Urinary bladder (tissue), 4 donors: ENCODE measurements at places on chromosomes 11 and 22.

DNA sequence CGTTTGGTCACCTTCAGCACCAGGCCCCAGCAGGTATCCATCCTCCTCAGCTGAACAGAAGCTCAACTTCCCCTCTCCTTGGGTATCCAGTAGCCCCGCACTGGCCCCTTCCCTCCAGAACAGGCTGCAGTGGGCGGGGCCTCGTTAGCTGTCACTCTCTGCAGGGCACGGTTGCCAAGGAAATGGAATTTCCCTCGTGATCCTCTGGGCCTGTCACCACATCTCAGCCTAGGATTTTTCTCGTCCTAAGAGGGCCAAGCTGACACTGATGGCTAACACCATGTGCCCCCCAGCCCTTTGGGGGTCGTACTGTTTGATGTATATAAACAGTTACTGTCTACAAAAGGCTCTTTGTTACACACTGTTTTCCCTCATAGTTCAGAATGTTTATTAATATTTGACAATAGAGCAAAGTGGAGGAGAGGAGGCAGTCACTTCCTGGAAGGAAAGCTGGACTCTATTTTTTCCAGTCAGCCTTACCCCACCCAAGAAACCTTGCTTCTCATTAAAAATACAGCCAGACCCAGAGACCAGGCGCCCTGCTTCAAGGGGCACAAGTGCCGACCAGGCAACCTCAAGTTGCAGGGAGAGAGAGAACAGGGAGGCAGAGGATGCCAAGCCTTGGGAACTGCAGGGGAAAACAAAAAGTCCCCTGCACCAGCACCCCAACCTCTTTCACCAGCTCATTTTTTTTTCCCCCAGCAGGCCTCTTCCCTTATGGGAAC lies 44.5 kb downstream of the FEZ1 start:
- no peak for DNase-seq

DNA sequence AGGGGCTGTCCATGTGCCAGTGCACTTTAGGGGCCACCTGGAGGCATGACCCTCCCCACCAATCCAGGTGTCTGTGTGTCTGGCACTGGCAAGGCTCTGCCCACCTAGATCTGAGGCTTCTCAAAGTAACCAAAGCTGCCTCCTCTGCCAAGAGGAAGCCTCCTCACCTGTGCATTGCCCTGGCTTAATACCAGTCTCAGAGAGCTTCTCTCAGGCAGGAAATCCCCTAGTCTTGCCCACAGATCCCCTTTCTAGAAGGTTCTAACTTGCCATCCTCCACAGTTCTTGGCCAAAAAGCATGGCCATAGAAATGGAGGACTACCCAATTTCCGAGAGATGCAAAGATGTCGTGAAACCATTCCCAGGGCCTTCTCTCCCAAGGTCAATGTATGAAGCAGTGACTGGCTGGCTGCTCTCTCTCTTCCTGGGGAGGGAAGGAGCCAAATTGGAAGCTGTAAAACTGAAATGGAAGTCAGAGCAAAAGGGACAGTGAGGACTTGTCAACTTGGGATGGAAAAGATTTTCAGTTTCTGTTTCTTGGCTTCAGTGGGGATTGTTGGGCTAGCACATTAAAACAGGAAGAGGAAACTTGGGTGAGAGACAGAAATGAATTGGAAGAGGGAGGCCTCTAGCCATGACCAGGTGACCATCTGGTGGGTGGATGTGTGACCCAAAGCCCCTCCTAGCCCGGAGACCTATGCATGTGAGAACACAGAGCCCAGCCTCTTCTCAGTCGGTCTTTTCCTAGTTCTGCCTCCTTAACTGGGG lies 68.8 kb downstream of the PRDM11 start:
- no peak for DNase-seq

- DNase-seq: no peak
These were observed 12.6 kb downstream of the POLR2F start for GRCh38 chr22:37965940-37966664.

- no peak for DNase-seq
These were observed 3.3 kb upstream of the KCNJ11 start for GRCh38 chr11:17391493-17392355.

- DNase-seq: no peak
These were observed 1.0 kb downstream of the FUT4 start for GRCh38 chr11:94544646-94545263.

- no peak for DNase-seq
These were observed 7.0 kb downstream of the GTF2H1 start for GRCh38 chr11:18329196-18329870.

GRCh38 chr11:7577291-7578190 lies 63.7 kb downstream of the PPFIBP2 start:
- peak; percentile 70 for DNase-seq

- no peak for DNase-seq
These were observed 17.6 kb downstream of the ANO1 start for GRCh38 chr11:70095541-70096252.

GRCh38 chr11:130906616-130907015 lies 9.7 kb downstream of the SNX19 start:
- DNase-seq: no peak

- no peak for DNase-seq
These were observed 52.7 kb upstream of the CTSC start for GRCh38 chr11:88390254-88390653.

- DNase-seq: no peak
These were observed 145.7 kb upstream of the NECTIN1 start for GRCh38 chr11:119874660-119875238.

DNA sequence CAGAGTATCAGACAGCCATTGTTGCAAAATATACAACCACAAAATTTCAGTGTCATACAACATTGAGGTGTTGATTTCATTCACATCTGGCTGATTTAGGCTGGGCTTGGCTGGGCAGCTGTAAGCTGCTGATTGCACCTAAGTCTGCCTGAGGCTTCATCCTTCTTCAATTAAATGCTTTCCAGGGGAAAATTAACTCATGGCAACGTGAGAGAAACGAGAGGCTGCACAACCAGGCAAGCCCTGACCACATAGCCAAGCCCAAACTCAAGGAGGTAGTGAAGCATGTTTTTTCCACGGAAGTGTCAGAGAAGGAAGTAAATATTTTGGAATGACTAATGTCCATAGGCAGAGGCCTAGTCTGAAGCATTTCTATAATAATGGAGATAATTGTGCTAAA lies 273.8 kb upstream of the ZC3H12C start:
- DNase-seq: no peak

DNA sequence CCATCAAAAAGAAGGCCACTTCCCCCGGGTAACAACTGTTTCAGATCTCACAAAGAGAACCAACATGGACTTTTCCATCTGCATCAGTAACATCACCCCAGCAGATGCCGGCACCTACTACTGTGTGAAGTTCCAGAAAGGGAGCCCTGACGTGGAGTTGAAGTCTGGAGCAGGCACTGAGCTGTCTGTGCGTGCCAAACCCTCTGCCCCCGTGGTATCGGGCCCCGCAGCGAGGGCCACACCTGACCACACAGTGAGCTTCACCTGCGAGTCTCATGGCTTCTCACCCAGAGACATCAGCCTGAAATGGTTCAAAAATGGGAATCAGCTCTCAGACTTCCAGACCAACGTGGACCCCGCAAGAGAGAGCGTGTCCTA lies 3.7 kb downstream of the SEC14L6 start:
- DNase-seq: no peak
